ENCODE measurements at places on chromosomes 2 and 18.
A peak's percentile ranks its signal among the peaks of the same experiment; 100 is the strongest.

DNA sequence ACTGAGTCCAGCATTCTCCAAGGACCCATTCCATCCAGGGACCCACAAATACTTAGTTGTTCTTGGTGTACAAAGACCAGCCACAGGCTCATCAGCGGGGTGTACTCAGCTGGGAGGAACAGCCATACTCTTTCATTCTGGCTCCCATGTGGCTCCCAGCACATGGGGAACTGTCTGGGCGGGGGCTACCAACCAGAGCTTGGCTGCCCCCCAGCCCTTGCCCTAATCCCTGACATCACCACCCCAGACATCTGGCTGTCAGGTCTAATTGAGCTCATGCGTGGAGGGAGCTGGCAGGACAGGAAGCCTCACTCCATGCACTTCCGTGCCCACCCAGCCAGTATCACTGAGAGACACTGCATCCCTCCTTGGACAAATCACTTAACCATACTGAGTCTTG, 283.6 kb downstream of the DYSF start:
- DNase-seq = no peak

DNA sequence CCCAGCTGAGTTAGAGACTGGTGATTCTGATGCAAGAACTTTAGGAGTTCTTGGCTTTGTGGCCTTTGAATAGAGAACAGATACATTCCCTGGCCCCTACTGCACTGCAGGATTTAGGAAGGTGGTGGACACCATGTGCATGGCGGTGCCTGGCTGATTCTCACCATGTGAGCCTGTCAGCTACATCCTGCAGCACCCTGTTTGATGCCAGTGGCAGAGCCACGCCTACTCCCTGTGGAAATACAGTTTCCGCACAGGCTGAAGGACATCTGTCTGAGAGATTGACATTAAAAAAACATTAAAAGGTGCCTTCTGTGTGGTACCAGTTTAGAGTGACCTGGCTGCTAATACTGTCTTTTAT, 50.0 kb downstream of the KCNE4 start:
- DNase-seq = no peak

DNA sequence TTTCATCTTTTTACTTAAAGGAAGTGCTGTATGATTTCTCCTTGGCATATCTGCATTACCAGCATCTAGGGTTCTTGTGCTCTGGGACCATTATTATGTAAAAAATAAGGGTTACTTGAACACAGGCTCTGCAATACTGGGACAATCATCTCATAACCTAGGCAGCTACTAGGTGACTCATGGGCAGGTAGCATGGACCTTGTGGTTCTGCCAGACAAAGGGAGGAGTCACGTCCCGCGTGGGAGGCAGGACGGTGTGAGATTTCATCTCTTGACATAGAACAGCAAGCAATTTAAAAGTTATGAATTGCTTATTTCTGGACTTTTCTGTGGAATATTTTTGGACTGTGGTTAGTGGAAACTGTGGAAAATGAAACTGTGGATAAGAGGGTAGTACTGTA, 34.1 kb downstream of the ASAP2 start:
- no peak for DNase-seq

GRCh38 chr2:62084801-62085200, 111.1 kb upstream of the B3GNT2 start:
- no peak for DNase-seq

GRCh38 chr2:229164545-229165249, 106.4 kb downstream of the PID1 start:
- no peak for DNase-seq

DNA sequence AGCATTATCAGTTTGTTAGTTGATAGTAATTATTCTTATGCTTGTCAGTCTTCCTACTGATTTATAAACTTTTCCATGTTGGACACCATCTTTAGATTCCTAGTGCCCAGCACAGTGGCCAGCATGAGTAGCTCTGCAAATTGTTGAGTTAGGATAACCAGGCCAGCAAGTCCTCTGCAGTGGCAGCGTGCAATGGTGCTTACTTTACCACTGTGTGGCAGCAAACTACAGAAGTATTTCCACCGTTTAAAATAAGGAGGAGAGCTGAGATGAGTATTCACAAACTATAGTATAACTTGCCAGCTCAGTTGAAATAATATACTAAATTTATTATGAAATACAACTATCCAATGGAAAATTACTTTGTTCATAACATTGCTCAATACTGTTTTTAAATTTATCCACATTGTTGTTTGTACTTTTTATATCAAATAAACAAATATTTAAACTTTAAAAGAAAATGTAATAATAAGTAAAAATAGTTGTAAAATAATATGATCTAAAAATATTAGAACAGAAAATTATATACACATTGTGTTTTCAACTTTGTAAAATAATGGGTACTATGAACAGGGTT, 9.3 kb upstream of the THADA start:
- DNase-seq = peak; percentile 11

GRCh38 chr2:207929923-207930322, 95.4 kb downstream of the PLEKHM3 start:
- DNase-seq = no peak
